ENCODE measurements at places on chromosomes 6 and 20. TPM values are rescaled to one million over a fixed set of nuclear protein-coding genes. Genes with fewer than 3 reads are reported as not detected.

Gene EYA2
- 3.0 TPM for total RNA-seq

Gene BANF2
- total RNA-seq = not detected

Gene CRISP3
- total RNA-seq = not detected

Gene PRPH2
- total RNA-seq = not detected

Gene LAMA4
- total RNA-seq = 1.8 TPM

Gene EGFL8
- total RNA-seq = 2.2 TPM

Gene CCN6
- total RNA-seq = not detected

Gene SNAI1
- 18.7 TPM for total RNA-seq

Gene ARMH2
- total RNA-seq = not detected

Gene NXT1
- 80.2 TPM for total RNA-seq

Gene RBPJL
- total RNA-seq = not detected

Gene LIN28B
- 1.8 TPM for total RNA-seq

Gene CAP2
- 12.2 TPM for total RNA-seq

Gene EDN3
- 0.30 TPM for total RNA-seq

Gene CCN5
- total RNA-seq = 38.0 TPM

Gene NKX2-2
- not detected for total RNA-seq

Gene DDO
- total RNA-seq = 0.12 TPM

Gene CD109
- total RNA-seq = 36.4 TPM

Gene KCNS1
- not detected for total RNA-seq

Gene SLC39A7
- total RNA-seq = 111 TPM

Gene SAMD5
- 0.62 TPM for total RNA-seq

Gene RBBP9
- total RNA-seq = 15.0 TPM

Gene CDC40
- total RNA-seq = 9.2 TPM

Gene WASF1
- 11.0 TPM for total RNA-seq

Gene WFDC5
- total RNA-seq = not detected

Gene LTA
- 0.10 TPM for total RNA-seq

Gene SIGLEC1
- total RNA-seq = not detected

Gene ZC3H12D
- 0.07 TPM for total RNA-seq

Gene NRN1
- 0.50 TPM for total RNA-seq

Gene BHLHE23
- not detected for total RNA-seq

Gene ADIG
- total RNA-seq = not detected

Gene OPRM1
- not detected for total RNA-seq

Gene NRSN1
- not detected for total RNA-seq

Gene METTL24
- not detected for total RNA-seq

Gene ALDH5A1
- total RNA-seq = 8.3 TPM

Gene C6orf58
- 0.33 TPM for total RNA-seq

Gene PBX2
- 19.7 TPM for total RNA-seq

Gene PTPRT
- not detected for total RNA-seq

Gene TRIM10
- not detected for total RNA-seq

Gene SPATA2
- total RNA-seq = 8.7 TPM

Gene PRL
- total RNA-seq = not detected

Gene DEFB128
- total RNA-seq = not detected

Gene MAFB
- total RNA-seq = 0.05 TPM

Gene ZSCAN31
- 3.2 TPM for total RNA-seq

Gene BTN1A1
- total RNA-seq = not detected

Gene PSORS1C1
- 4.4 TPM for total RNA-seq

Gene SLC17A2
- not detected for total RNA-seq

Gene RPS18
- total RNA-seq = 2,760 TPM

Gene ZBTB12
- total RNA-seq = 4.2 TPM

Gene WDR27
- 12.0 TPM for total RNA-seq

Gene REM1
- total RNA-seq = 0.20 TPM

Gene MTG2
- 27.3 TPM for total RNA-seq

Measured in A549 treated with RU486 at 1 μM for 4 hours (cell line).